ENCODE measurements at places on chromosomes 7 and 10.

- DNase-seq = no peak
Observed at GRCh38 chr7:151045262-151045661, 3.1 kb upstream of the ASIC3 start.

GRCh38 chr10:23051278-23051677, 44.1 kb upstream of the MSRB2 start:
- no peak for DNase-seq

- DNase-seq = no peak
Observed at GRCh38 chr10:110758898-110759297, 112.8 kb upstream of the PDCD4 start.

DNA sequence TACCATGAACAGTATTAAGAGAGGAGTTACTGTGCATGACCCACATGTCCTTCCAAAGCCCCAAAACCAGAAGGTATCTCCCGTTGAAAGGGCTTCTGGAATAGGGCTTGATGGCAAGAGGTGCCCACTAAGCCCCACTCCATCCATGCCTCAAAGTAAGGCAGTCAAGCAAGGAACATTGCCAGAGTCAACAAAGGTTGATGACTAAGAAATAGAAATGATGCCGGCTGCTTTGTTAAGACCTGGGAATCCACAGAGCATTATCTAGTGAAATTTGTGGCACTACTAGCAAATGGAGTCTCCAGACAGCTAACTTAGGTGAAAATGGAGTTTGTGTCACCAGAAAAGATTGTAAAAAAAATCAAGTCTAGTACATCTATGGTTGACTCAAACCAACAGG, 6.2 kb downstream of the SFR1 start:
- DNase-seq = no peak
